ENCODE measurements at places on chromosomes 4 and X.
A peak's percentile ranks its signal among the peaks of the same experiment; 100 is the strongest.

GRCh38 chrX:80181079-80181478 lies 166.5 kb downstream of the TBX22 start:
- DNase-seq: no peak

DNA sequence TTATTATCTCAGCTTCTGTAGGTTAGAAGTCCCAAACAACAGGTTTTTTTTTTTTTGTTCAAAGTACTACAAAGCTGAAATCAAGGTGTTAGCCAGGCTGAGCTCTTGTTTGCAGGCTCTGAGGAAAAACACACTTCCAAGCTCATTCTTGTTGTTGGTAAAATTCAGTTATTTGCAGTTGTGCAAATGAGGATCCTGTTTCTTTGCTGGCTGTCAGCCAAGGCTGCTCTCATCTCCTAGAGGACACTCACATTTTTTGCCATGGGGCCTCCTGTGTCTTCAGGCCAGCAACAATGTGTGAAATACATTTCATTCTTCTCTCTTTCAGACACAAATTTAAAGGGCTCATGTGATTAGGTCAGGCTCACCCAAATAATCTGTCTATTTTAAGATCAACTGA lies 60.3 kb upstream of the HSD17B10 start:
- no peak for DNase-seq

DNA sequence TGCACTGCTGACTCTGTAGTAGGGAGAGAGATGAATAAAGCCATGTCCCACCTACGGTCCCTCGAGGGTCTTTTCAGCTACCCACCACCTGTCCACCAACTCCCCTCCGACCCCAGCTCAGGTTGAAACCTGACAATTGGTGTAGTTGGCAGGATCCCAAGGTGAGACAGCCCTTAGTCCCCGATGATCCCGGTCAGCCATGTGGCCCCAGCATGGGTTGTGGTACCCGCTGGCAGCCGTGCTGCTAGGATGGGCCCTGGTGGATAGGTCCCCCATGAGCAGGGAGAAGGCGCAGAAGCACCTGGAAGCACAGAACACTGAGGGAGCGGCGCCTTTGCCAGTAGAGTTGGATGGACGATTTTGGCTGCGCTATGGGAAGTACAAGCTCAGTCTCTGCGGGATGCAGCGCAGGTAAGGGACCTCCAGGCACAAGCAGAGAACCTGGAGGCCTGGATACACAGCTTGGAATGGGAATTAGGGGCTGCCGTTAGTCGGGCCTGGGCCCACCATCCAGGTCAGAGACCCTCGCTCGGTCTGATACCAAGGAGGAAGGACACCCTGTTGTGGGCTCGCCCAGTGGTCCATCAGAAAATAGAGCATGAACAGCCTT lies 694.6 kb upstream of the AGA start:
- no peak for DNase-seq

- no peak for DNase-seq
Observed at GRCh38 chr4:1722551-1723118, 1.3 kb downstream of the TACC3 start.

DNA sequence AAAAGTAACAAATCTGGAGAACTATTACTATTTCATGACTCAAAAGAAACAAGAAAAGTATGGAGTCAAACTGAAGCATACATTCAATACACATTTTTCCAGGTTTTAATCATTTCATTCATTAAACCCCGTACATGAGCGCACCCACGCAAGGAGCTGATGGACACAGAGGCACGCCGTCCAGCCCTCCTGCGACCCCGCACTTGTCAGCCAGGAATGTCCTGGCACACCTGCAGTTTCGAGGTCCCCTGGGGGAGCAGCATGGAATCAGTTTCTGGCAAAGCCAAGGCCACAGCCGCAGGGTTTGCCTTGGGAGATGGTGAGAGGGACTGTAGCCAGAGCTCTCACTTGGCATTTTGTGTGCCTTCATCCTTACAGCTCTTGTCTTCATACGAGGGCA lies 12.8 kb upstream of the SLC2A9 start:
- no peak for DNase-seq

DNA sequence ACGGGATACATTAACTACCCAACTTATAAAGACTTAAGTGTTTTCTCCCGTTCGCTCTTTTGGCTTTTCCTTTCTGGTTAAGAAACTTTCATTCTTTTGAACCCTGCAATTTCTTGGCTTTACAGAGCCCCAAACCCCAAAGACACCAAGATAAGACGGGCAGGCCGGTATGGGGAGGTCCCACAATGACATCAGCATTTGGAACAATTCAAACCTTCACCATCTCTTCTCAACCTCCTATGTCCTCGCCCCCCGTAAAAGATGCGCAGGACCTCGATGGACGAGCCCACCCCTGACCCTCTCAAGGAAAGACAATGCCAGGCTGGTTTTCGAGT lies 999 bp downstream of the ZNF518B start:
- no peak for DNase-seq

DNA sequence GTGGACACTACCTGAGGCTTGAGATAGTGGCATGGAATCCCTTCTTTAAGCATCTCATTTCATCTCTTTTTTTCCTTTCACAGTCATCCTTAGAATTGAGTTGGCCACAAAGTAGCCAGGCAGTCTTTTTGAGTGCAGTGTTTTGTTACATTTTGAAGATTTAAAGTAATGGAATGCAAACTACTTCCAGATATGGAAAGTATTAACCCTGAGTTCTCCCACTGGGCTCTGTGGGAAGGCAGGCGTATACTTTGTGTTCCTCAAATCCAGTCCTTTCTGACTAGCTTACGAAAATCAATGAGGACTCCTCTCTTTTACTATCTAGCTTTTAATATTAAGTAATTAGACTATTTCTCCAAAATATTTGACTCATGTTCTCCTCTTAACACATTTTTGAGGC lies 29.9 kb downstream of the PCDH10 start:
- DNase-seq: no peak

- no peak for DNase-seq
Observed at GRCh38 chr4:55736605-55737183, 82.9 kb upstream of the EXOC1L start.

DNA sequence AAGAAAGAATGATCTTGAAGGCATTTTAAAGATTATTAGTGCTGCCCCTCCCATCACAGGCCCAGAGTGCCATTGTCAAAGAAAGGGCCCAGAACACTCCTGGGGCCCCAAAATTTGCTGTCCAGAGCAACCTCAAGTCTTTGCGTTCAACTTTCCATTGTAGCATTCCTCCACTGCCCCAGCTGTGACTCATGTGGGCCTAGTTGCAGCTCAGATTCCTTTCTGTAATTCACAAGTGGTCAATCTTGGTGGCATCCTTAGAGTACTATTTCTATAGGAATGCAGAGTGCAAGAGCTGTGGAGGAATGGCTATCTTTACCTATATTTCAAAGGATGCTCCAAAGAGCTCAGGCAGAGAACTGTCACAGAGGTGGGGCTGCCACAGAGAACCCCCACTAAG lies 1500.8 kb upstream of the IGFBP7 start:
- DNase-seq: no peak

DNA sequence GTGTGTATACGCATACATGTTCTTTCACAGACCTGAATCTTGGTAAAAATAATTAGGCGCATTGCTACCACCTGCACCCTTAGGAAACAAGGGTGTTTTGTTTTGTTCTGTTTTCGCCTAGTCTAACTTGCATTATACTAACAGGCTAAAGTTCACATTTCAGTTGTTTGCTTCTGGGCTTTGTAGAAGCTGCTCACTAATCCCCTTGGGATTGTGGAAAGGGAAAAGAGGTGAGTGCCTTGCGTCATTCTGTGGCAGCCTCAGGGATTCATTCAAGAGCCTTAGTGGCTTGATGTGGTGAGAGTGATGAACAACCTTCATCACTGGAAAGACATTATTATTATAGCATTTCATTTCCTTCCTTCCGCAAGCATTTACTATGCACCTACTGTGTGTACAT lies 331.1 kb downstream of the ADGRL3 start:
- DNase-seq: peak; percentile 6

GRCh38 chr4:128635141-128635954 lies 174.2 kb upstream of the JADE1 start:
- peak; percentile 25 for DNase-seq

DNA sequence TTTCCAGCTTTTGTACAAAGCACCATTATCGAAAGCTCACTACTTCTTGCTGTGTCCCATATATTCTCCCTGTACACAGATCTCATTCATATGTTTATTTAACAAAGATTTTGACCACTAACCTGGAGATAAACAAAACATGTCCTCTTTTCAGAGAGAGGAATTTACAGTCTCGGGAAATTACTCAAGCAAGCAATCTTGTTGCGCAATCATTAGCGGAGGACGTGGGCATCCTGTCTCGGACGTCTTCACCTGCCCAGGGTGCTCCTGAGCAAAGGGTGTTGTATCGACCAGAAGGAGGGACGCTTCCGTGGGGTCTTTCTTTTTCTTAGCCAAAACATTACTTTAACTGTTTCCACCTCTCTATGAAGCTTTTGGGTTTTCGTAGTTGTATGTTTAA lies 66.5 kb upstream of the CLCN4 start:
- DNase-seq: no peak

- DNase-seq: no peak
Observed at GRCh38 chr4:81498551-81499099, 26.9 kb upstream of the RASGEF1B start.

DNA sequence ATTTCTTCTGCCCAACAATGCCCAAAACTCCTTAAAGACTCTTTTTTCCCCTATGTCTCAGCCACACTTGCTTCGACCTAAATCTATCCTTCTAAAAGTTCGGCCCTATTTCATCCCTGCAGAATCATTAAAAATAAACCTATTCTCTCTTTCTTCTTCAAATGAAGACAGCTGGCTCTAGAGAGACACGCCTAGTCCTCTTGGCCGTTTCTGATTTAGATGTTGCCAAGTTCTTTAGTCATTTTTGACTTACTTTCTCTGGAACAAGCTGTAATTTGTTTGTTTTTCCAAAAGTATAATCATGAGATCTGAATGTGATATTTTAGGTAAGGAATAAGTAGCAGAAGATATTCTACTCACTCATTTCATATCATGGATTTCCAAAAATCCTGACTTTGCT lies 211.6 kb downstream of the CENPC start:
- no peak for DNase-seq

GRCh38 chrX:121160987-121161386 lies 113.6 kb downstream of the GLUD2 start:
- no peak for DNase-seq

- no peak for DNase-seq
Observed at GRCh38 chr4:76758290-76758882, 139.6 kb downstream of the SOWAHB start.

DNA sequence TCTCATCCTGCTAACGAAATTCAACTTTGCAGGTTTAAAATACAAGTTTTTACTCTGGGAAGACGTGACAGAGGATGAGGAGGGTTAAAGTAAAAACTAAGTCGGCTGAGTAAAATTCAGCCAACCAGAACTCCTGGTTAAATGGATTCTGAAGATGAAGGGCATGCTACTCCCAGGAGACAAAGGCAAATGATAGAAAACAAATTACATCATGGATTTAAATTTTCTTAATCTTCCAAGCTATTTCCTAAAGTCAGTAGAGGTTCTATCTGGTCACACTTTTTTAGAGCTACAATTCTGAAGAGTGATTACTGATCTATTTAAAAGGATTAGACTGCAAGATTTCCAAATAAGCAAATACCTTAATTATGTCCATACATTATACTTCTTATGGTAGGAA lies 47.9 kb downstream of the ZNF827 start:
- DNase-seq: no peak

GRCh38 chr4:1819284-1819683 lies 26.2 kb downstream of the FGFR3 start:
- DNase-seq: no peak

DNA sequence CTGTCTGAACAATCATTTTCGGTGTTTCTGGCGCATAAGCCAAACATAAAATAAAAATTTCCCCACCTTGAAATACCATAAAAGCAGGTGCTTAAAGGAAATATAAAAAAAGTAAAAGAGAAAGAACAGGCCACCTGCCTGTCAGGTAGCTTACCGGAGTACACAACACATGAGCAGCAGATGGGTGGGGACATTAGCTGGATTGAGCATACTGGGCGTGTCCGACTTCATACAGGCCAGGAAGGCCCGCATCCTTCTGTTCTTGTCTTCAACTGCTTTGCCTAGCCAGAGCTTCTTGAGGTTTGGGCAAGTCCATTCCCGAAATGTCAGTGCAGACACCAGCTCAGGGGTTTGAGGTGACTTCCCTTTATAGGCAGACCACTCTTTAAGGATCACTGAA lies 66.7 kb downstream of the FAM120C start:
- DNase-seq: no peak

DNA sequence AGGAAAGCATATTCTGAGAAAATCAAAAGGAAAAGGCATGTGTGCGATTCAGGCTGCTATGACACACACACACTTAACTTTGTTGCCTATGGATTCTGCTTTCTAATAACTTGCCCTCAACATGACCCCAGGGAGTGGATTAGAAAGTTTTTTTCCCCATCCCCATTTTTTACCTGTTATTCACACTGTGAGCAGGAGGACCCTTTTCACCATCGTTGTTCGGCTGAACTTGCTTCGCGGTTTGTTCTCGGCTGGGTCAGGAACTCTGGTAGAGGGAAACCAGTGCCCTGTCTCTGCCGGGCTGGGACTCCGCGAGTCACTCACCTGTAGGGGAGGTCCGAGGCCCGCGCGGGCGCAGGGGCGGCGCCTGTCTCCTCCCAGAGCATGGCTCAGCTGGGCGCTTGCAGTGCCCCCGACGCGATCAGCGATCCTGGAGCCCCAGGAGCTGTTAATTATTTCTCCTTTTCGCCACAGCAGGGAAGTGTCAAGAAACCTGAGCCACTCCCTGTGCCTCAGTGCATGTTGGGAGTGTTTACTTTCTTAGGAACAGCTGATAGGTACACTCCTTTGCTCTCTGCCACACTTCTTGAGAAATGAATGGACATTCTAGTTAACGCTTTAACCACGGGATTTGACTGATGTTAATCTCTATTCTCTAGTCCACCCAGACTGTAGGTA lies at the start of gene RASSF6:
Gene RASSF6 (minus strand): TSS at position 322 of the 678 bp plus-strand sequence. CDS start 8,641 bp downstream, outside the sequence.
- peak; percentile 74 for DNase-seq

DNA sequence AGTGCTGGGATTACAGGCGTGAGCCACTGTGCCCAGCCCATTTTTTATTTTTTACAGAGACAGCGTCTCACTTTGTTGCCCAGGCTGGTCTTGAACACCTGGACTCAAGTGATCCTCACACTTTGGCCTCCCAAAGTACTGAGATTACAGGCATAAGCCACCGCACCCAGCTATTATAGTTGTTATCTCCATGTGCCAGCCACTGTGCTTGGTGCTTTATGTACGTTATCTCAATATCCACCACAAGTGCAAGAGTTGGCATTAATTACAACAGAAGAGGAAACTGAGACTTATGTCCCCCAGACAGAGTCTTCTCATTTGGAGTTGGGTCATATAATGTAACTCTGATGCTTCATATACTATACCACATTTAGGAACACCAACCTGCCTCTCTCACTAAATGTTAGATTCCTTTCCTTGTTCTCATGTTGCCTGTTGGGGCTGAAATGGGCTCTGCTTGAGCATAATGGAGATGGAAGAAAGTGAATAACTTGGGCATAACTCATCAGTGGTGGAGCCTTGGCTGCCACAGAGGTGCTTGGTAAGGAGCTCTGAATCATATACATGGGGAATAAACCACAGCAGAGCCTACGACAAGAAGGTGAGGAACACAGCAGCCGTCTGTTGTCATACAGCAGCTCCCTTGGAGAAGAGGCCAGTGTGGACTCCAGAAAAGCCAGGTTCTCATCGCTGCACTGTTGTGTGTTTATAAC lies 84.3 kb downstream of the SPRY1 start:
- no peak for DNase-seq

Measured in NCI-H187 (cell line).